ENCODE measurements at places on chromosomes 1 and 21.

- no peak for DNase-seq
Measured at GRCh38 chr21:33067457-33067856, 2.5 kb upstream of the OLIG1 start.

DNA sequence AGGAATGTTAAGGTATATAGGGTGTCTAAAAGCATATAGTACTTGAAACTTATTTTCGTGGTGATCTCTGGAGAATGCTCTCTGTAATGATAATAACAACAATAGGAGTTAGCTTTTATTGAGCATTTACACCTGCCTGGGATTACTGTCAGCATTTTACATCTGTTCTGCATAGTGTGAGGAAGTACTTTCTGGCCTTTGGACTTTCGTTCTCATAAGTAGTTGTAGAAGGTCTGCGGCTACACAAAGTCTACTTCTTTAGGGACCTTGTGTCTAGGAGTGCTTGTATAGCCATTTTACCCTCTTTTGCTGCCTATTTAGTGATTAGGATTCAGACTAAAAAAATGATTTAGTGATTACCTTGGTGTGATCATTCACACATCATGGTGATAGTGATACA, 103.6 kb upstream of the GPR52 start:
- DNase-seq = no peak

DNA sequence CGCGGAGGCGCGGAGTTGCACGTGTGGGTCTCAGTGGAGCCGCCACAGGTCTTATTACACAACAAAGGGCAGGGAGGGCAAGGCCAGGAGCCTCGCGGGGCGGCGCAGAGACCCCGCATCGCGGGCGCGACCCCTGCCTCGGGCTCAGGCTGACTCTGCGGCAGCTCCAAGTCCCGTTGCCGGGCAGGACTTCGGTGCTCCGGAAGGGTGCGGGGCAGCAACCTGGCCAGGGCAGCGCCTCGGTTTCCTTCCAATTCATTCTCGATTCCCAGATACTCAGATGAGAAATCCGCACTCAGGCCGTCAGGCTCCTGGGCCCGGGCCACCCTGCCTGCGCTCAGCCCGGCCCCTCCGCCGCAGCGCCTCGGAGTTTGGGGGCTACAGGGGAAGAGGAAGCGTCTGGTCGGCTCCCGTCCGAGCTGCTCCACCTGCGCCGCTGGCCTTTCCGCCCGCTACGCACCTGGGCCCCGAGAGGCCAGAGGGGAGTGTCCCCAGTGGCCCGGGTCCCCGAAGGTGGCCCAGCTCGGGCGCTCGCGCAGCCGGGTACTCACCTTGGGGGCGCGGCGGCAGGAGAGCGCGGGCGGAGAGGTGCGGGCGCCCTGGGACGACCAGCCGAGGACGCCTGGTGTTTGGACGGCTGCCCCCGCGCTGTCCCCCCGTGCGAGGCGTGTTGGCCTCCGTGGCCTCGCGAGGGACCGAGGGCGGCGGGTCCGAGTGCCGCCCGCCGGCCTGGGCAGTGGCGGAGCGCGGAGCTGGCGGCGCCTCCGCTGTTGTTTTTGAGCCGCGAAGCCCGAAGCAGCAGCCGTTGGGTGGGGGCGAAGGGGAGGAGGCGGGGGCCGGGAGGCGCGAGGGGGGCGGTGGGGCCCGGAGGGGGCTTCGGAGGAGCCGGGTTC, 1.1 kb upstream of the PRDM16 start:
- no peak for DNase-seq

- no peak for DNase-seq
Measured at GRCh38 chr1:192913683-192914082, 104.8 kb downstream of the RGS2 start.

Data from GM04504 (cell line).